ENCODE measurements at places on chromosomes 4 and X.

DNA sequence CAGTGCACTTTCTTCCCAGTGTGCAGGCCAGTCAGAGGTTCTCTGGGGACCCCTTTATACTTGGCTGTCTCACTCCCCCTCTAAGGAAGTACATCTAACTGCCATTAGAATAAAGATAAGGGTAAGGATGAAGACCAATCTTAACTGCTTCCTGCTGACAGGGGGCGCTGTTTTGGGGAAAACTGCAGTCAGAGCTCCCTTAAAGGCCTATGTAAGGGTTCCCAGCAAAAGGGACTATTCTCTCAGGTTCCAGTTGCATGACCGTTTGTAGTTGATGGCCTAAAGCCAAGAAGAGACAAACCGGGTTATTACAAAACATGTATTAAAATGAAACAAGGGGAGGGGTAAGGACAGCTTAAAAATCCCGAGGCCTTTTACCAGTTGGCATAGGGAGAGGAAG lies 115.6 kb upstream of the SPIN4 start:
- no peak for DNase-seq

- DNase-seq = peak; percentile 46
Measured at GRCh38 chrX:107712231-107713202, 63.1 kb downstream of the TSC22D3 start.

DNA sequence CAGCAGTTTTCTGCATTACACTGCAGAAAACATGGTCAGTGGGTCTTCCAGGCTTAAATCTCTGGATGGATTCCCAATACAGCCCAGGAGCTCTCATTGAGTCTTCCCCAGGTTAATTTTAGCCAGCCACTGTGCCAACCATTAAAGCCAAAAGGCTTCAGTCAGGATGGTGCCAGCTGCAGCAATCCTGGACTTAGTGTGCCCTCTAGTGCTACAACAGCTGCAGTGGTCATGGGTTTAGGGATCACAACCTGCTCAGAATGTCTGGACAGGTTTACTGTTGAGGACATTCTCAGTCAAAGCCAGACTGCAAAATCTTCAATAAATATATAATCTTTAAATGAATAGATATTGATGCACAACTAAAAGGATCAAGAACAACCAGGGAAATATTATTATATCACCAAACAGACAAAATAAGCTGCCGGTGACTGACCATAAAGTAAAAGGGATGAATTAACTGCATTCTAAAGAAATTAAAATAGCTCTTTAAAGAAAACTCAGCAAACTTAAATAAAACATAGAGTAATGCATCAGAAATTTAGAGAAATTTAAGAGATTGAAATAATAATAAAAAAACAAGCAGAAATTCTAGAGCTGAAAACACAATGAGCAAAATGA lies 639.9 kb downstream of the SPOCK3 start:
- DNase-seq = peak; percentile 74

DNA sequence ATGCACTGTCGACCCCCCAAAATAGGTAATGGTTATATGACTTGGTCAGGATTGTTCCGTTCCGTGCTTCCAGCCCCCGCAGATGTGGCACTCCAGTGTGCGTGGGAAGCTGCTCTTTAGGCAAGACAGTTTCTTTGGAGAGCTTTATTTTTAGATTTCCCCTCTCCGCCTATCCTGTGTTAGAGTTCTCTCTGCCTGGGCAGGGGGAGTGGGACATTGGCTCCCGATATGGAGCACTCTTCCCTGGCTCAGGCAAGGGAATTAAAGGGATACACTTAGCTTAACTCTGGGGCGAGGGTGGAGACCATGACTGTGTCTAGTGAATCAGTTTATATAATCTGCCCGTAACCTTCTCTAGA lies 36.0 kb downstream of the DLG3 start:
- no peak for DNase-seq

DNA sequence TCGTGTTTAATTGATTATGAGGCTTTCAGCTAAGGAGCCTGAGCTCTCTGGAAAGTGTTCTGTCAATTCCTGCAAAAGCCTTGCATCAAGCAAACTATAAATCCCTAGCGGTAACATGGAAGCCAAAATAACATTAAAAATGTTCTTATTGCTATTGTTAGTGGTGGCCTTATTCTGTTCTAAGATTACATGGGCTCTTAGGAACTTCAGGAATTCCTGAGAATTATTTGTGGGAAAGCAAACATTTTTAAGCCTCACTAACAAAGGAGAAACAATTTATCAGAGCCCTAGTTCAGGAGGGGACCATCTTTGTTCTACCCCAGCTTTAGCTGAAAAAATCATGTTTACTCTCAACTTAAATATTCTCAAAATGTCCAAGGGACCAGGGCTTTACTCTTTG lies 119.6 kb downstream of the PAPSS1 start:
- no peak for DNase-seq

DNA sequence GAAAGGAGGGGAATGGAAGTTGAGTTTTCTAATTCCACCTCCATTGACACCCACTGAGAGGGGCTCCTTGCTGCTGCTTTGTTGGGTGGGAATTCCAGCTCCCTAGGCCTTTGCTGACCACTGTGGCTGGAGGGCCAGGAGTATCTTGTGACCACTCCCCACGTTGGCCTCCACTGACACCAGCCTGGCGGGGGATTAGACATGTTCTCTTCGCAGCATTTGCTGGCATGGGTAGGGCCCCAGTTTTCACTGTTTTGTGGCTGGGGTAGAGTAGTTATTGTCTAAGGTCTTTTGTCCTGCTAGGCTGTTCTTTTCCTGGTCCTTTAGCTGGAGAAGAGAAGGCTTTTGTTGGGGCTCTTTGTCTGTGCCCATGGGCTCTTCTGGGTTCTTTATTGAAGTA lies 116.7 kb downstream of the CDKL5 start:
- no peak for DNase-seq

- peak; percentile 6 for DNase-seq
Measured at GRCh38 chr4:37891260-37892159, 626 bp downstream of the TBC1D1 start.

DNA sequence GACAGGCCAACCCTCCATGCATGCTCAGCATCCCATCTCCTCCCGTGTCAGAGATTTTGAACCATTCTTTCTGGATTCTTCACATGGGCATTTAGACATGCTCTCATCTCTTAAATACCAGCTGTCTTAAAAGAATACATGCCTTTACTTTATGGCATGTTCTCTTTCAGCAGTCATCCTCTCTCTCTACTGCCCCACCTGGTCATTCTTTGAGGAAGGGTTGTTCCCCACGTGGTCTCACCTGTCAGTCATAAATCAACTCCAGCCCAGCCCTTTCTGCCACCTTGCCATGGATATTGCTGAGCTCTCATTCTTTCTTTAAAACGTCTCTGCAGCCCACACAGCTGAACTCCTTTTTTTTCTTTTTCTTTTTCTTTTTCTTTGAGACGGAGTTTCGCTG lies 111.3 kb downstream of the ARHGAP10 start:
- peak; percentile 32 for DNase-seq

GRCh38 chr4:46586566-46586965 lies 196.6 kb upstream of the GABRA2 start:
- DNase-seq = no peak

DNA sequence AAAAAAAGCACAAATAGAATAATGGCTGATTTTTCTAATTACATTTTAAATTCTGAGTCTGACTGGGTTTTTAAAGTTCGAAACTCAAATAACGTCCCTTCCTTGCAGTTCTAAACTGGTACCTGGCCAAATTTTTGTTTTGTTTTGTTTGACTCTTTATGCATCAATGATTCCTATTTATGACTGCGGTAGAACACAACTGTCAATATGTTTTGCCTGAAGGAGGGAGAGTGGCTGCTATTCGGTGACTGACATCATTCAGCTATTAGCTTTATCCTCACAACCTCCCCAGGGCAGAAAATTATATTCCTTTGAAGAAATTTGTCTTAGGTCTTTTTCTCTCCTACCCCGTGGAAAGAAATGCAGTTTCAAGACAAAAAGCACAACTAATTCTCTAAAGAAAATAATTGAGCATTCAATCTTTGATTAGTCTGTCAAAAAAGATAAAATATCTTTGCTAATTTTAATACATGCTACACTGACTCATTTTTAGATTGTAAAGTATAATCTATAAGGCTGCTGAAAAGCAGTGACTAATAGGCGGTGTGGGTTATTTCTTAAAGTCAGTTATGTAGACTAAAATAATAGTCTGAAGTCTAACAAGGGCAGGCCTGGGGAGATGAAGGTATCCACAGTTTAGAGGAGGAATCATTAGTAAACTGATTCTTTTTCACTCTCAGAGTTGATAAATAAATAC lies 61.9 kb downstream of the TMEM150C start:
- DNase-seq = no peak

DNA sequence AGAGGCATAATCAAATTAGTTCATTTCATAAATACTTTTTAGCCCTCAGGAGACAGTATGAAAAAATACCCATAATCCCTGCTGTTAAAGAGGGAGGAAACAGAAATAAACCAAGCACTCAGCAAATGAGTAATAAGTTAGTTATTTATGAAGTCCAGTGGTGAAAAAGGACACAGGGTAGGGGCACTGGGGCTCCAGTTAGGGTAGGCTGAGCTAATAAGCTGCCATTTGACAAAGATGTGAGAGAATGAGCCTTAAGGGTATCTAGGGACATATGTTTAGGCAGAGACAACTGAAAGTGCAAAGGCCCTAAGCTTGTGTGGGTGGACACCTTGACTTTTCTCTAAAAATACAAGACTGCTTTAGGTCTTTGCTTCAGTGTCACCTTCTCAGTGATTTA lies 94.4 kb downstream of the IL15 start:
- no peak for DNase-seq

DNA sequence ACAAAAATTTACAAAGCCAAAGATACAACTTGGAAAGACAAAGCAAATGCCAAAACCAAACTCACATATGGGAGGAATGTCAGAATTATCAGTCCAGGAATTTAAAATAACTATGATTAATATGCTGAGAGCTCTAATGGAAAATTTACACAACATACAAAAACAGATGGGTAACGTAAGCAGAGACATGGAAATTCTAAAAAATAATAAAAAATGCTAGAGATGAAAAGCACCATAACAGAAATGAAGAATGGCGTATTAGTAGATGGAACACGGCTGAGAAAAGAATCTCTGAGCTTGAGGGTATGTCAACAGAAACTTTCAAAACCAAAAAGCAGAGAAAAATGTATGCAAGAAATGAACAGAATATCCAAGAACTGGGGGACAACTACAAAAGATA lies 4.1 kb upstream of the MANBA start:
- DNase-seq = no peak

DNA sequence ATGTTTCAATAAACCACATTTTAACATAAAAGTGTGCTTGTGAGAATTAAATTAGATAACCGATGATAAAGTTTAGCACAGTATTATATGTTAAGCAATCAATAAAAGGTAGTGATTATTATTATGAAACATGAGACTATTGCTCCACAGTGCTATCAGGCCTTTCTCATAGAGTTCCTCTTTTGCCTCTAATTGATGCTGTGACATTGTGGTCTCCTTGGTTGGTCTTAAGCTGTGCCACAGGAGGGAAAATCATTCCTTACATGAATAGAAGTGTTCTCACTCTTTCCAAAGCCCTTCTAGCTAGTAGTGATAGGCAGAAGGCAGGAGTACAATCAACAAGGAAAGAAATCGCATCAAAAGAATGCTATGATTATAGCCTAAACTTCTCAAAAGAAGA lies 9.2 kb upstream of the PDHA2 start:
- no peak for DNase-seq

- DNase-seq = no peak
Measured at GRCh38 chr4:130025701-130026100, 929.7 kb downstream of the C4orf33 start.

DNA sequence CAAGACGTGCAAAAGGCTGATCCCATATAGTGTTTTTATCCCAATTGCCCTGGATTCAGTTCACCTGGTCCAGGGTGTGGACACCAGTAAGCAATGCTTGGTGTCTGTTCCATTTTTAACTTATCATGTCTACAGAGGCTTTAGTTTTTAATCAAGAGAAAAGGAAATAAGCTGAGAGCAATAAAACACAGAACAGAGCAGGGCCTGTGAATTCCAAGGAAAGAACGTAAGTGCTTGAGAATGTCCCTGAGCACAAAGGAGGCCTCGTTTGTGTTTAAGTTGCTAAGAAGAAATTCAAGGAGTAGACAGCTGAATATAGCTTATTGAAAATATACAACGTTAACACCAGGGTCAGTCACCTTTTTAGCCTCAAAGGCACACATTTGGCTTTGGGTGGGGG lies 191.3 kb downstream of the GPC3 start:
- DNase-seq = no peak

DNA sequence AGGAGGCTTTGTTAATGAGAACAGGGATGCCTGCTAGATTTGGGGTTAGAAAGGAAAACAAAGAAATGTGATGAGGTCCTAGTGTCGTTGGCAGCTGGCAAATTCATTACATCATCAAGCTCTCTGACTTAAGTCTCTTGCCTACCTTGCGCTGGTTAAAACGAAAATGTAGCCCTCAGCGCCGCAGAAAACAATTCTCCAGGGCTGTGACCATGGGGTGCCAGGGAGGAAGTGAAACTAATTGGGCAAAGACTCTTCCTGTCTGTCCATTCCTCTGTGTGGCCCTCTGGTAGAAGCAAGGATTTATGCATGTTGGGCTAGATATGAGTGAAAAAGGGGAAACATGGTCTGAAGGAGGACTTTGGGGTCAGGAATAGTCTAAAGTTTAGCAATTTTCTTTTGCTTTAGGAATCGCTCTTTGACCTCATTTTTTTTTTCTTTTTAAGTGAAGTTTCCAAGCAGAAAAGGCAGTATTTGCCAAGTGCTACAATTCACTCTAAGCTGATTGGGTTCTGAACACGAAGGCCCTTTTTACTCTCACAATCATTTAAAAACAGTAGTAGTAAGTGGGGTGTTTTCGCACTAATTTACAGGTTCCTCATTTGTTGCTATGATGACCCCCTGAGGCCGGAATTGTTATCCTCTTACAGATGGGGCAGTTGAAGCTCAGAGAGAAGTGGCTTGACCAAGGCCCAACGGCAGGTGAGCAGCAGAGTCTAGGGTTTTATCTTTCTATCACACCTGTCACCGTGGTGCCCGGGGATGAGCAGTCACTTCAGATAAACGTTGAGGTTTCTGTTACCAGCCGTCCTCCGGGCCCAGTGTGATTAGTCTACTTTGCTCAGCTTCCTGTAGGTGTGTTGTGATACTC lies 27.3 kb upstream of the CHRNA9 start:
- no peak for DNase-seq

DNA sequence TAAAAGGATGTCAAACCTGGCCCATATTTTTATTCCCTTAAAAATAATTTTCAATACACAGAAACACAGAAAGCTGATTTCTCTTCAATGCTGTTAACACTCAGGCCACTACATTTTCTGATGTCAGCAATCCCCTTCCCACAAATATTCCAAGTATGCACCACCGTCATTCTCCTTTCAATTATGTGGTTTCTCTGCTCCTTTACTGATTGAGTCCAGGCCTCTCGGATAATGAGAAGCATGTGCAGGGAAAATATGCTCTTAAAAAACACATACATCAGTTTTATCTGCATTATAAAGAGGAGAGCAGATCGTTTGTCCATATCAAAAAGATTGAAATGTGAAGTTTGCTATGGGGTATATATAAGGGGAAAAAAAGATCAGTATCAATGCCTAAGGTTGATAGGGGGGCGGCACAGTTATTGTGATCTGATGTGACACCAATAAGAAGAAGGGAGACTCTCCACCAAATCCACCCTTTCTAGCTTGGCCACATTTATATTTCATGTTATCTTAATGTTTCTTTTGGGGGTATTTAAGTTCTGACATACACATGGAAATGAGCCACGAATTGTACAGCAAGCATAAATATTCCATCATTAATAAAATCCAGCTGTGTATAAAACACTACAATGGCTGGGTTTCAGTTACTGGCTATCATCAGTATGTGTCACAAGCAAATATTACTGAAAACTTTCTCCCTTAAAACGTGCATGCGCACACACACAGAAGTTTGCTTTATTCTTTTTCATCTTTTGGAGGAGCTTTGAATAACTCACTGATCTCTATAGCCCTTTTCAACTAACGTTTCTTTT lies 6.4 kb downstream of the AMOT start:
- DNase-seq = no peak

- peak; percentile 91 for DNase-seq
Measured at GRCh38 chr4:36024901-36025660, 219.2 kb downstream of the ARAP2 start.

Data from epithelial cell of esophagus (primary cell).